Stimulated activated CD4-positive, alpha-beta T cell treated with anti-CD3 and anti-CD28 coated beads, Interleukin-2, amount 100 ng/mL, for 24 hours (primary cell): ENCODE measurements at places on chromosomes 6 and 20.
A peak's percentile ranks its signal among the peaks of the same experiment; 100 is the strongest.

- no peak for DNase-seq
Measured at GRCh38 chr6:14004258-14004657, 79.5 kb downstream of the RNF182 start.

DNA sequence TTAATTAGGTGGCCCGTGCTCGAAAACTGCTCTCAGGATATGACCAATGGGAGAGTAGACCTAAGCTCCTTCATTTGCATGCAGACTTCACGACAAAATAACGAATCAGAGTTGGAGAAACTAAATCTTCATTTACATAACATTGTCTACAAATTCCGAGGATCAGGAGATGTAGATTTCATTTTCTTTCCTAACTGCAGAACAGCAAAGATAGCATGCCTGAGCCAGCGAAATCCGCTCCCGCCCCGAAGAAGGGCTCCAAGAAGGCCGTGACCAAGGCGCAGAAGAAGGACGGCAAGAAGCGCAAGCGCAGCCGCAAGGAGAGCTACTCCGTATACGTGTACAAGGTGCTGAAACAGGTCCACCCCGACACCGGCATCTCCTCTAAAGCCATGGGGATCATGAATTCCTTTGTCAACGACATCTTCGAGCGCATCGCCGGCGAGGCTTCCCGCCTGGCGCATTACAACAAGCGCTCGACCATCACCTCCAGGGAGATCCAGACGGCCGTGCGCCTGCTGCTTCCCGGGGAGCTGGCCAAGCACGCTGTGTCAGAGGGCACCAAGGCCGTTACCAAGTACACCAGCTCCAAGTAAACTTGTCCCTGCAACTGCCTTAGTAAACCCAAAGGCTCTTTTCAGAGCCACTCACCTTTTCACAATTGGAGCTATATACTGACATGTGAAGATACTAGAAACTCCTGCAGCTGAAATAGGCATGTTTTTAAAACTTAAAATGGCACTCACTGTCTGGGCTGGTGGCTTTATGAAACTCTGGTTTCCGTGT lies 96.5 kb downstream of the HFE start:
- DNase-seq: peak; percentile 64

DNA sequence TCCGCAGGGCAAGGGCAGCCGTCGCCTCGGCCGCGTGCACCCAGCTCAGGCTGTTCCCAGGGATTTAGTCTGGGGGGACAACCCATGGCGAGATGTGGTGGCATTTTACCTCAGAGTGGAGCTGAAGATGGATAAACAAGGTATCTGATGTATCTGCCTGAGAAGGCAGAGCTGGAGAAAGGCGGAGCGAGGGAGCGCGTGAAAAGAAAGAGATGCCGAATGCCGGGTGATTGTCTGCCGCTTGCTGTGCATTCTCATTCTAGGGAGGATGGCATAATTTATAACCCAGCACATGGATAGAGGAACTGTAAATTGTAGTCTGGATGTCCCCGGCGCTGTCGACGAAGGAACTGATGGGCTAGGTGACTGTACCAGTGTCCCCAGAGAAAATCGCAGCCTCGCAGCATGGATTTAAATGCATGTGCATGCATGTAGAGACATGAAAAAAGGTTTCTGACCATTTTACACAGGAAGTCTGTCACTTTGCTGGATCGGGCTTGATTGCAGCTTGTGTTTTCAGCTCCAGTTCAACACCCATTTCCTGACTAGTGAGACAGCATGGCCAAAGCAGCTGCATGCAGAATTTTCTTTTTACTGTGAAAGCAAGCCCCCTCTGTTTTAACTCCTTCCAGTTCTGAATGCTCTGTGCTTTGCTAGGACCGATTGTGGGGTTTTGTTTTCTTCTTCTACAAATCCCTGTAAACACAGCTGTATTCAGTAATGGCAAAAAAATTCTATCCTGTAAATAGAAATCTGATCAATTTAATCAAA lies 149.7 kb downstream of the PRL start:
- DNase-seq: no peak

GRCh38 chr6:114032721-114033120 lies 61.8 kb upstream of the HDAC2 start:
- no peak for DNase-seq

GRCh38 chr6:71727632-71728294 lies 158.6 kb upstream of the RIMS1 start:
- DNase-seq: no peak

DNA sequence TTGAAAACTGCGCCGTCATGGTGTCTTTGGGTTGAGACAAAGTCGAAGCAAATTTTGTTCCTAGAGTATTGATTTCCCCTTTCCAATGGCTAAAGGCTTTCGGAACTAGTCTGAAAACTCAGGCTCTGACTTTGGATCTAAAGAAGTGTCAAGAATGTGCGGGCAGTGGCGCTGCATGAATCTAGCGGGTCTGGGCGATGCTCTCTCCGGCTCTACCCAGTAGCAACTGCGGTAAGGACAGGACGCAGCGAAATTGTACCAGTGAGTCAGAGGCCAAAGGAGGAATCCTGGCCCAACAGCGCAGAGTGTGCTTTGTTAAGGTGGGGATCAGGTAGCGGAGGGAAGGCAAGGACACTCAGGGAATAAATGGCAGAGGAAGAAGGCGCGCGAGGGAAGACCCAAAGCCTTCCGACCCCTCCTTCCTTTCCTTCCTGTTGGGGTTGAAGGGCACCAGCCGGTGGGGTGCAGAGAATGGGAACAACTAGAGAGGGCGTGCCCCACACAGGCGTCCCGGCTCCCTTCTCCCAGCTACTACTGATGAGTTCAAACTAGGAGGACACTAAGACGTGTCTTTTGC lies 32.1 kb downstream of the HLA-F start:
- DNase-seq: peak; percentile 3

DNA sequence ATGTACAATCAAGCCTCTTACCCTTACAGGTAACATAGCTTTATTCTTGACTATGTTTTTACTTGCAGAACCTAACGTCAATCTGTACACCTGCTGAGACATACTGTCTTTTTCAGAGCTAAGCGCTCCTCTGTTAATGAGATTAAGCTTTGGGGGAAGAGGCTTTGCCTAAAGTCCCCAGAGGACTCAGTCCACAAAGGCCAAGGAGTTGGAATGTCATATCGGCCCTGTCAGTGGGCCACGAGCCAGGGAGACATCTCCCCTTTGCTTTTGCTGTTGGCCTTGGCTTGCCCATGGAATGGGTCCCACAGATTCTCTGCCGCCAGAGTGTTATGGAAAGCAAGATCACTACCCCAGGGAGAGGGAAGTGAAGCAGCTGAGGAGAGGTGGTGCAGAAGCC lies 64.1 kb upstream of the SOX4 start:
- DNase-seq: no peak

DNA sequence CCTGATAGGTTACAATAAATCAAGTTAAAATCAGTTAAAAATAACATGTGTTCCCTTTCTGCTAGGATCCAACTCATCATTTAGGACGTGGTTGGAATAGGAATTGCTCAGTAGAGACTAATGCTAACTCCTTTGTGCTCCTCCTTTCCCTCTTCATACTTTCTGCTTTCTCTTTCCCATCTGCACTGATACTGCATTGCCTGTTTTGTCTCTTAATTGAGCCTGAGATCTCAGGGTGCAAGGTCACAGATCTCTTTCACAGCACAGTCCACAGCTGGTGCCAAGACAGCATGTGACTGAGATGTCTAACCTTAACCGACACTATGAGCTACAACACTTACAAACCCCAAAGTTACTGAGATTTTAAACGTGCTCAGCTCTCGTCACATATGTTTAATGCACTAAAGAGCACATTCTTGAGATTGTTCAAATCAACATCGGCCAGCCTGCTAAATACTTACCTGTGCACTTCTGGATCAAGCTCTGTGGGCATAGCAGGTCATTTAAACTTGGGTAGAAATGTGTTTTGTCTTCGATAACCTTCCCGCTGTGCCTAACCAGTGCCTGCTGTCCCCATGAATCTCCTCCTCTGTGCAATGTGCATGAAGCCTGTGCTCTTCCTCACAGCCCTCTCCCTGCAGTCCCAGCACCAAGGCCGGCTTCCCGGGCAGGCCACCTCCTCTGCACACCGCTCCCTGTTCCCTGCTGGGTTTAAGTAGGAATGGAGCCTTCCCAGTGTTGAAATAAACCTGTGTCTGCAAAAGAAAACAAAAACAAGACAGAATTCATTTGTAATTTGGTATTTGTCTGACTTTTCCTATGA lies 39.6 kb upstream of the AFDN start:
- DNase-seq: no peak

DNA sequence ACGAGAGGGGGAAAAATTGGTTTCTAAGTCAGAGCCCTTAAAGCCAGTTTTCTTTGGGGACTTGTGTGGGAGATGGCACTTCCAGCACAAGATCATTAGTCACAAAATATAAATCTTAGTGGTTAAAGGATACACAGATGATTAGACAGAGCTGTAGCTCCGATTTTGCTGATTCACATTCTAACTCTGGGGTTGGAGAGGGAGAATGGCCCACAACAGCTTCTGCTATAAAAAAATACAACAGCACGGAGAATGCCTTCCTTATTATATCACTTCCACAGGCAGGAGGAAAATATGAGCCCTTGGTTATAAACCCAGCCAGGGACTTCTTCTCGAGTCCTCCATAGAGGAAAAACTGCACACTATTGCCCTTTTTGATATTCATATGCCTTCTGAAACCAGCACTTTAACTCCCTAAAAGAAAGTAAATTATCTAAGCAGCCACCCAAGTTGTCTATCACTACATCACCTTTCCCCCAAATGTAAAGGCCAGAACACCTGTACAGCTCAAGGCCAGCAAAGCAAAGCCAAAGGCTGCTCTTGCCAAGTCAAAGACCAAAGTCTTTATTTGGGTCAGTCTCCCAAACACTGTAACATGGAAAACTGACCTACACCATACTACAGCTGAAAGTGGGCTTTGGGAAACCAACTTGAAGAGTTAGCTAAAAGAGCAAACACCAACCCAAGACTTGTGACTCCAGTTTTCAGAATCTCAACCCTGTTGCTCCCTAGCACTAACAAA lies 10.4 kb downstream of the MRPL14 start:
- DNase-seq: no peak

GRCh38 chr6:1995636-1996035 lies 249.8 kb downstream of the GMDS start:
- DNase-seq: no peak

DNA sequence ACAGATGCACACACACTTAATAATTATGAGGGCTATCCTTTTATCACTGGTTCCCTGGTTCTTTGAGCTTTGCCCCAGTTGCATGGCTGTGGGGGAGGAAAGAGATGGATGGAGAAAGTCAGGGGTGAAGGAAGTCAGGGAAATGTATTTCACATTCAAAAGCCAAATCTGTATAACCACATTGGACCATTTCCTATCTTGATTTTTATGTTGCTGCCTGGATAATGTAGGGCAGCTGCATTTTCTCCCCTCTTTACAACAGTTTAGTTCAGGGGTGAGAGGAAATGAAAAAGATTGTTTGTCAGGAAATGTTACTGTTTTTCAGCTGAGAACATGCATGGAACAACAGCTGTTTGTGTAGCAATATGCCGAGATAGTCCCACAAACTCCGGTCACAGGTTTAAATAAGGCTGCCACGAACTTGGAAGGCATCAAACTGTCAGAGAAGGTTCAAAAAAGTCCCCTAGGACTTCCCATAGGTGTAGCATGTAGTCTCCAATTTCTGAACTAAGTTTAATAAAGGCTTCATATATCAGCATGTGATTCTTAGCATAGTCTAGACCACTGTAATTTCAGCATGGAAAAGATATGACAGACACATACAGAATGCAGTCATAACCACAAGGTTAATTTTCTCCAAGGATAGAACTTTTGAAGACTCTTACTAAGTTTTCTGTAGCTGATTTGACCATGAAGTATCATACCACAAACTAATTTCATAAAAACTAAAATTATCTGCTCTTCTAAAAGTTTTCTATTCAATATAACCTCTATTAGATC lies 82.1 kb upstream of the COL21A1 start:
- no peak for DNase-seq

- DNase-seq: no peak
Measured at GRCh38 chr6:119890470-119890869, 540.9 kb upstream of the MAN1A1 start.

GRCh38 chr20:45833030-45833882 lies at the start of gene SNX21:
Gene SNX21, plus strand, starts transcription at chr20:45833799. Its CDS starts 121 bp downstream, at chr20:45833920.
- peak; percentile 46 for DNase-seq

- no peak for DNase-seq
Measured at GRCh38 chr6:54099225-54099624, 12.0 kb upstream of the MLIP start.

GRCh38 chr6:74689601-74690000 lies 516.3 kb downstream of the COL12A1 start:
- no peak for DNase-seq

DNA sequence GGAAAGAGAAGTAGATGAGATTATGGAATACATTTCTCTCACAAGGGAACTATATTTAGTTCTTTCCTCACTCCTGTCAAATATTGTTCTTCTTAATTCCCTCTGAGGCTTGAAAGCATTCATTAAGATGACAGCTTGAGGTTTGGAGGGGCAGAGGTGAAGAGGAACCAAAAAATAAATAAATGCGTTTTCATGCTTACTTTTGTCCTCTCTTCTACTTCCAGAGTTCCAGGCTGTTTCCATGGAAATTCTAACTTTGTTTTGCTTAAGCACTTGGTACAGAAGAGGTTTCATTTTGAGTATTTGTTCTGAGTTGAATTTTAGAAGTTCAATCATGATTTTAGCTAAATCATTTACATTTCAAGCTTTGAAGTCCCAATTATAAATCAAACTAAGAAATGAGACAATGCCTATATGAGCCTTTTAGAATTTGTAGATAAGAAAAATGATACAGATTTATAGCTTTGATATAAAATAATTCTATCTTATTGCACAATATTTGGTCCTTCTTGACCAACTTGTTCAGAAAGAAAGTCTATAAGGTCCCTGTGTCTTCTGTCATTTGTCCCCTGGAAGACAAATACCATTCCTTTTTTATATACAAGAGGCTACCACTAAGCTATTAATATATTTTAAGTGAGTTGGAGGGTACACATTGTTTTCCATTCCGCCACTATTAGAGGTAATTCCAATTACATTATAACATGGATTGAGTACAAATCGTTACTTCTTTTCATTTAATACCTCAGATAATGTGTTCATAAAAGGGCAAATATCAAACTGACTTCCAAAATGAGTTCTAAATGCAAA lies 16.3 kb downstream of the RBM24 start:
- no peak for DNase-seq

DNA sequence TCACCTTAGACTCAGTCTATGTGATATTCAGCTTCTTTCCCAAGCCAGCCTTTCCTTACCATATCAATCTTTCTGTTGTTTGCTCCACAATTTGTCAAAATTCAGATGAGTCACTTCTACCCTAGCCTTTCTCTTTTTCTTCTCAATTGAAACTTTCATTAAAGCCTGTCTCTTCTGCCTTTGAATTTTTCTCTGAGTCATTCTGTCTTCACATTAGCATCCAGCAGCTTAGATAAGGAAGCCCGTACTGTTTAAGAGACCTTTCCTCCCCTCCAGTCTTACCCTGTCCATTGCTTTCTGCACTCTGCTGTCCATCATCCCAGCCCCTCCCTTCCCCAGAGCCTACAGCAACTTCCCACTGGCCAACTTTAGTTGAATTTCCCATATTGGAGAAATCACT lies 34.9 kb upstream of the RALGAPA2 start:
- DNase-seq: no peak

DNA sequence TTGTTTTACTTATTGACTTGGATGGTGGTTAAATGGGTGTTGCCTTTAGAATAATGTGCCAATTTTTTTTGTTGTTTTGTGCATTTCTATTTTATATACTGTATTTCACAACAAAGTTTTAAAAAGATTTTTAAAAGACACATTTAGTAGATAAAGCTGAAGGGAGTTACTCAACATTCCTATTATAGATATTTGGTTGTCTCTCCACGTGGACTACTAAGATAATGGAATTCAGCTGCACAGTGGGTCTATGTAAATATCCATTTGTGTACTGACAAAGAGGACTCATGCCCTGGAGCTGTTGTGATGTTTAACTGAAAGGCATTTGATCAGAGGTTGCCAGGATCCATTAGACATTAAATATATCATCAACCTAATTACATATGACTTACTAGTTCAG lies 23.2 kb upstream of the FAM135A start:
- DNase-seq: no peak
